ENCODE measurements at places on chromosomes 2 and 18. TPM values are rescaled to one million over a fixed set of nuclear protein-coding genes. Genes with fewer than 3 reads are reported as not detected.

- peaks cover 25% of the 10 kb centered on the region for H3K4me1 ChIP-seq
- no peak overlapping the region for H3K4me3 ChIP-seq
- no peak for DNase-seq
Observed at GRCh38 chr2:71879509-71880184, 268.0 kb downstream of the CYP26B1 start.

Gene VWA3B
- total RNA-seq = 17.8 TPM

DNA sequence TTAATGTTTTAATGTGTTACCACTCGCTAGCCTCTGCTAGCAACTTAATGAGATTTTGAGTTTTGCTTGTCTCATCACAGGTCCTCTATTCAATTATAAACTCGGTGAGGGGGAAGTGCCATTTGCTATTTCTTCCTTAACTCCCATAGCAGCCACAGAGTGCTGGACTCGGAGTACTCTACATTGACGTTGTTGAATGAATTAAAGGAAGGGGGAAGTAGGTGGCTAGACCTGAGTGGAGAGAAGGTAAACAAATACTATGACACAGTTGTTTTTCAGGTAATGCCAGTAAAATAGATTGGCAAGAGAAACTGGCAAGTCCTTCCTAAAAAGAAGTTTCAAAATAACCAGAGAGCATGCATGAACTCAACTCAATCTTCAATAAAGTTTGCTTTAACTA, 339.3 kb downstream of the HRH4 start:
- no peaks in the 10 kb centered on the region for H3K4me1 ChIP-seq
- H3K36me3 ChIP-seq = no peaks in the 10 kb centered on the region
- no peaks in the 10 kb centered on the region for H3K27me3 ChIP-seq
- peak; percentile 35 for DNase-seq

DNA sequence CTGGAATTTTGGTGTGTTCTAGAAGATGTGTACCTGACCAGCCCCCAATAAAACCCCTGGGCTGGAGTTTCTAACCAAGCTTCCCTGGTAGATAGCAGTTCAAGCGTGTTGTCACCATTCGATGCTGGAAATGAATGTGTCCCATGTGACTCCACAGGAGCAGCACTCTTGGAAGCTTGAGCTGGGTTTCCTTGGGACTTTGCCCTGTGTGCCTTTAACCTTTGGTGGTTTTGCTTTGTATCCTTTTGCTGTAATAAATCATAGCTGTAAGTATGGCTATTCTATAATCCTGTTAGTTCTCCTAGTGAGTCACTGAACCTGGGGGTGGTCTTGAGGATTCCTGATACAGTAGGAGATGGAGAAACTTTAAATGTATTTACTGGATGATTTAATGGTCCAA, 65.2 kb downstream of the KLHL14 start:
- no peak overlapping the region for H3K4me3 ChIP-seq
- H3K27ac ChIP-seq = no peak overlapping the region
- no peak for DNase-seq

Gene ACTR2
- 215 TPM for total RNA-seq

Gene FOXI3
- 0.17 TPM for total RNA-seq

DNA sequence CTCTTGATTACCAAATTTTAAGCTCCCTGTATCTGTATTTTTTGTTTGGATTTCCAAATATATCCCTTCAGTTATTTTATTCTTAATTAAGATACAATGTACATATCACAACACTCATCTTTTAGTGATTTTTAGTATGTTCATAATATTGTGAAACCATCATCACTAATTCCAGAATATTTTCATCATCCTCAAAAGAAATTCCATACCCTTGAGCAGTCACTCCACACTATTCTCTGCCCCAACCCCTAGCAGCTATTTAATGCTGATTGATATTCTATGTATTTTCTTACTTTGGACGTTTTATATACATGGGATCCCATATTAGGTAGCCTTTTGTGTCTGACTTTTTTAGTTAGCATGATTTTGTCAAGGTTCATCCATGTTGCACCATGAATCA, 127.4 kb upstream of the SLC8A1 start:
- DNase-seq = no peak
- H3K4me1 ChIP-seq = no peaks in the 10 kb centered on the region
- H3K36me3 ChIP-seq = no peaks in the 10 kb centered on the region
- H3K27me3 ChIP-seq = no peaks in the 10 kb centered on the region
- H3K4me3 ChIP-seq = no peak overlapping the region

DNA sequence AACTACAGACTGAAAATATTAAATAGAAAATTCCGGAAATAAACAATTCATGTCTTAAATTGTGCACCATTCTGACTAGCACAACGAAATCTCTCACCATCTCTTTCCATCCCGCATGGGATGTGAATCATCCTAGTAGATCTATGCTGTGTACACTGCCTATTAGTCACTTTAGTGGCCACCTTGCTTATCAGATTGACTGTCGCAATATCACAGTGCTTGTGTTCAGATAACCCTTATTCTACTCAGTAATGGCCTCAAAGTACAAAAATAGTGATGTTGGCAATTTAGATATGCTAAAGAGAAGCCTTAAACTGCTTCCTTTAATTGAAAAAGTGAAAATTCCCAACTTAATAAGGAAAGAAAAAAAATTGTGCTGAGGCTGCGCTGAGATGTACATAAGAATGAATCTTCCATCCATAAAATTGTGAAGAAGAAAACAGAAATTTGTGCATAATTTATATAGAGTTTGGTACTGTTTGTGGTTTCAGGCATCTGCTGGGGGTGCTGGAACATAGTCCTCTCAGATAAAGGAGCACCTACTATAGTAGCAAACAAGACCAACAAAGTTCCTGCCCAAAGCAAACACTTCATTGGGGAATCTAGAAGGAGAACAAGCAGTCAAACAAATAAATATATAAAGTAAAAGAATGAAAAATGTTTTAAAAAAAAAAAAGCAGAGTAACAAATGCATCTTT, 12.0 kb downstream of the PSMD1 start:
- H3K4me1 ChIP-seq = no peaks in the 10 kb centered on the region
- no peak for DNase-seq
- no peaks in the 10 kb centered on the region for H3K27me3 ChIP-seq
- no peak overlapping the region for H3K4me3 ChIP-seq
- H3K36me3 ChIP-seq = peaks cover 36% of the 10 kb centered on the region

DNA sequence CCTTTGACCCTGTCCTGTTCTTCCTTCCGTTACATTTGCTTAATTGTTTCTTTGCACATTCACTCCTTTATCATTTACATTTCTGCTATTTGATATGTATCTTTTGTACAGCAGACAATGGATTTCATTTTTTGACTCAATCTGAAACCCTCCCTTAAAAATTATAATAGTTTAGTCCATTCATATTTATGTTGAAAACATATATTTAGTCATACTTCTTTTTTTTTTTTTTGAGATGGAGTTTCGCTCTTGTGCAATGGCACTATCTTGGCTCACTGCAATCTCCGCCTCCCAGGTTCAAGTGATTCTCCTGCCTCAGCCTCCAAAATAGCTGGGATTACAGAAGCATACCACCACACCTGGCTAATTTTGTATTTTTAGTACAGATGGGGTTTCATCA, 95.3 kb upstream of the TGFA start:
- H3K4me1 ChIP-seq = no peaks in the 10 kb centered on the region
- H3K27me3 ChIP-seq = no peaks in the 10 kb centered on the region
- DNase-seq = no peak
- no peak overlapping the region for H3K27ac ChIP-seq
- no peaks in the 10 kb centered on the region for H3K36me3 ChIP-seq

DNA sequence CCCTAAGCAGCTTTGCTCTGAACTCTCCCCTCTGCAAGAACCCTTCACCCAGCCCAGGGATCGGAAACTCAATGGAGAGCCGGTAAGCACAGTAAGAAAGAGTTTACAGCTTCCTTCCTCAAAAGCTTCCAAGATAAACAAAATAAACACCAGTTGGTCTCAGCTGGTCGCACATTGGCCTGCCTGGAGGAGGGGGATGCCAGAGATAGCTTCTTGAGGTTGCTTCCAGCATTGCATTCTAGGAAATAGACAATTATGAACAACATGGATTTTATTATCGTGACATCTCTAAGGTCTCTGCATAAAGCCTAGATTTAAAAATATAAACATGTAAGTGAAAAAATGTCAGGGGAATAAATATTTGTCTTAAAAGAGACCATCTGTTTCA, 141.5 kb upstream of the PKDCC start:
- no peaks in the 10 kb centered on the region for H3K27me3 ChIP-seq
- H3K36me3 ChIP-seq = no peaks in the 10 kb centered on the region
- H3K4me3 ChIP-seq = no peak overlapping the region
- no peak overlapping the region for H3K27ac ChIP-seq
- DNase-seq = peak; percentile 91

GRCh38 chr2:85822766-85823165, 66.0 kb downstream of the ST3GAL5 start:
- H3K4me3 ChIP-seq = no peak overlapping the region
- no peaks in the 10 kb centered on the region for H3K27me3 ChIP-seq
- H3K27ac ChIP-seq = no peak overlapping the region

DNA sequence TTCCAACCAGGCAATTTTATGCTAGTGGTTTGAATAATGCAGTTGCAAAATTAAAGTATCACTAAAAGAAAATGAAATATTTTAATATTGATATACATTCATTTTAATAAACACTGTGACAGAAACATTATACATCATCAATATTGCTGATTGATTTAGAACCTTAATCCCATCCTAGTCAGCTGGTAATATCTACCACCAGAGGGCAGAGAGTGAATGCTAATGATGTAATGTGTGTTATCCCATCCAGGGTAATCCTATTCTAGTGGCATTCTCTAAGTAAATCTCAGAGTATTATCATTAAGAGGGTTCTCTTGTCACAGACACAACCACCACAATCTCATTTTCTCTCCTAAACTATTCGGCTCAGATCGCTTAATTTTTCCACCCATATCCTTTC, 477.4 kb downstream of the CPS1 start:
- H3K36me3 ChIP-seq = no peaks in the 10 kb centered on the region
- H3K4me3 ChIP-seq = no peak overlapping the region
- H3K4me1 ChIP-seq = no peaks in the 10 kb centered on the region
- H3K27ac ChIP-seq = no peak overlapping the region
- no peak for DNase-seq

- no peaks in the 10 kb centered on the region for H3K36me3 ChIP-seq
- no peaks in the 10 kb centered on the region for H3K4me1 ChIP-seq
- peaks cover 9% of the 10 kb centered on the region for H3K27me3 ChIP-seq
Observed at GRCh38 chr2:238157506-238158017, 1.2 kb upstream of the ERFE start.

GRCh38 chr18:44889111-44889510, 208.4 kb downstream of the SETBP1 start:
- no peak overlapping the region for H3K27ac ChIP-seq
- no peak overlapping the region for H3K4me3 ChIP-seq
- H3K4me1 ChIP-seq = peaks cover 4% of the 10 kb centered on the region
- H3K36me3 ChIP-seq = no peaks in the 10 kb centered on the region
- H3K27me3 ChIP-seq = no peaks in the 10 kb centered on the region

GRCh38 chr2:179262077-179262660, 2.5 kb downstream of the SESTD1 start:
- no peak overlapping the region for H3K4me3 ChIP-seq
- H3K36me3 ChIP-seq = no peaks in the 10 kb centered on the region
- peaks cover 3% of the 10 kb centered on the region for H3K4me1 ChIP-seq
- H3K27me3 ChIP-seq = no peaks in the 10 kb centered on the region
- DNase-seq = peak; percentile 37
- H3K27ac ChIP-seq = no peak overlapping the region

Gene CRYBA2
- total RNA-seq = not detected

Gene GALR1
- total RNA-seq = 0.03 TPM

- peak; percentile 72 for DNase-seq
- no peaks in the 10 kb centered on the region for H3K27me3 ChIP-seq
- H3K4me3 ChIP-seq = no peak overlapping the region
- no peaks in the 10 kb centered on the region for H3K4me1 ChIP-seq
- H3K36me3 ChIP-seq = no peaks in the 10 kb centered on the region
Observed at GRCh38 chr2:175309799-175310198, 128.3 kb upstream of the ATP5MC3 start.

- H3K36me3 ChIP-seq = no peaks in the 10 kb centered on the region
- no peaks in the 10 kb centered on the region for H3K27me3 ChIP-seq
- no peak overlapping the region for H3K4me3 ChIP-seq
- no peaks in the 10 kb centered on the region for H3K4me1 ChIP-seq
Observed at GRCh38 chr2:19554520-19554919, 196.1 kb upstream of the OSR1 start.

Gene WDFY1
- 38.3 TPM for total RNA-seq

GRCh38 chr2:101737478-101738255, 40.2 kb downstream of the MAP4K4 start:
- H3K4me1 ChIP-seq = peaks cover 37% of the 10 kb centered on the region
- H3K27ac ChIP-seq = no peak overlapping the region
- no peak for DNase-seq

DNA sequence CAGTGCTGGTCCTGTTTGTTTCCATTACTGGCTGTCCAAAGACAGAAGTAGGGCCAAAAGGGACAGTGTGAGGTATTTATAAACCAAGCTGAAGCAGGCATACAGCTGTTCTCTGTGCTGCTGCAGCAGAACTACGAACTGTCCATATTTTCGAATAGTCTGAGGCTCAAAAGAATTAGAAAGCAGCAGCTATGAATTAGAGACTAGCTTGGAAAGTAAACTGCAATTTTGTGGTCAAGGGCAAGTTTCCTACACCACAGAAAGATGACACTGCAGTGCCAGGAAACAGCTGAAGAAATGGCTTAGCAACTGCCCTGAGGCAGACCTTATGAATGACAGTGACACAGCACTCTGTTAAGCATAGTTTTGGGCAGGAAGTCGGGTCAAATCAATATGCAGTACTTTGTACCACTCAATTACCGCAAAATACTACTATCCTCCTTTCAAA, 125.3 kb downstream of the TMEM131 start:
- H3K27ac ChIP-seq = peak overlapping the region; percentile 76
- no peaks in the 10 kb centered on the region for H3K27me3 ChIP-seq
- no peaks in the 10 kb centered on the region for H3K36me3 ChIP-seq
- H3K4me3 ChIP-seq = no peak overlapping the region

GRCh38 chr2:128745946-128746345, 427.3 kb upstream of the HS6ST1 start:
- no peak overlapping the region for H3K4me3 ChIP-seq
- DNase-seq = no peak
- H3K36me3 ChIP-seq = no peaks in the 10 kb centered on the region
- no peaks in the 10 kb centered on the region for H3K27me3 ChIP-seq
- H3K4me1 ChIP-seq = no peaks in the 10 kb centered on the region
- H3K27ac ChIP-seq = no peak overlapping the region

Gene GNLY
- 12.1 TPM for total RNA-seq

DNA sequence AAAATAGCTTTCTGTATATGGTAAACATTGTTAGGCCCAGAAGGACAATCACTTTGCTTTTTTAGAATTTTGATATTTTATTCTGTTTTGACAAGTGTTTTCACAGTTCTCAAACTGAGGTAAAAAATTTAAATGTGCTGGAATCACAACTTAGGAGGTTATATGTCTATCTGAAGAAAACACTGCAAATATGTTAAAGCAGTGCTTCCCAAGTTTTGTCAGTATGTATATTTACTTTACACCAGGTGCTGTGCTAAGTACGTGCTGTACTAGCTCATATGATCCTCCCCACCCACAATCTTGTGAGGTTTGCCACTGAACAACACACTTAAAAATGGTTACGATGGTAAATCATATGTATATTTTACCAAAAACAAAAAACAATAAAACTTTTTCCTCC, 124.2 kb downstream of the CABYR start:
- H3K4me3 ChIP-seq = no peak overlapping the region
- H3K27ac ChIP-seq = no peak overlapping the region
- H3K36me3 ChIP-seq = peaks cover 7% of the 10 kb centered on the region
- no peaks in the 10 kb centered on the region for H3K27me3 ChIP-seq
- peaks cover 7% of the 10 kb centered on the region for H3K4me1 ChIP-seq
- no peak for DNase-seq

GRCh38 chr18:30280186-30280585, 762.4 kb downstream of the DSC3 start:
- H3K27me3 ChIP-seq = no peaks in the 10 kb centered on the region
- no peak for DNase-seq
- no peaks in the 10 kb centered on the region for H3K4me1 ChIP-seq
- H3K36me3 ChIP-seq = no peaks in the 10 kb centered on the region
- no peak overlapping the region for H3K27ac ChIP-seq
- no peak overlapping the region for H3K4me3 ChIP-seq

Measured in lung (tissue), 17 donors.